ENCODE measurements at places on chromosomes 5 and 9.

GRCh38 chr5:102049517-102049916 lies 246.6 kb downstream of the SLCO4C1 start:
- DNase-seq = no peak

- DNase-seq = no peak
These were observed 5.0 kb downstream of the DIPK1B start for GRCh38 chr9:136717399-136717798.

DNA sequence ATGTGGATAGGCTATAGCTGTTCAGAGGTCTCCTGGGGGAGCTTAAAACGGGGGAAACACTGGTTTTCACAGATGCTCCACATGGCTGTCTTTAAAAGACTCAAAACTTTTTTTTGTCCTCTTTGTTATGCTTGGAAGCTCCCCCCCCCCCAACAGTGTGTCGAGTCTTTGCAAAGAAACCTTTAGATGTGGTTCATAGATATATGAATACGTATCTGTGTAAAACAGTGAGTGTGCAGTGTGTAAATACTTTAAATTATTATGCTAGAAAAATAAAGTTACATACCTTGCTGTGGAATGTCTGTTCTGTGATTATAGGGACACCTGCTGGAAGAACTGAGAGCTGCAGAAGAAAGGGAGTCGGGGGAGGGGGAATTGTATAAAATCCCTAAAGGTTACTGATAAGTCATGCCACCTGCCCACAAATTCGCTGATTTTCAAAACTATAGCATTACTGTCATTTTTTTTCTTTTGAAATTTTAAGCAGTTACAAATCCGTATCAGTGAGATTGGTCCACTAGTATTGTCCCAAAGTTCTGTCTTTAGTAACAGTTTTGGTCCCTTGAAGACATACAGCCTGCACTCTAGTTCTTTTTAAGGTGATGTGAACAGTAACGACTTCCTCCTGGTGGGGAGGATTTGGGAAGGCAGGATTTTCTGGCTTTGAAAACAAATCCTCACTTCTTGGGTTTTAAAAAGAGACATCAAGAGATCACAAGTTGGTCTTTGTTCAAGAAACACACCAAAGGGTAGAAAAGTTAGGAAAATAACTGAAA lies 22.9 kb downstream of the RGMB start:
- DNase-seq = peak; percentile 23

DNA sequence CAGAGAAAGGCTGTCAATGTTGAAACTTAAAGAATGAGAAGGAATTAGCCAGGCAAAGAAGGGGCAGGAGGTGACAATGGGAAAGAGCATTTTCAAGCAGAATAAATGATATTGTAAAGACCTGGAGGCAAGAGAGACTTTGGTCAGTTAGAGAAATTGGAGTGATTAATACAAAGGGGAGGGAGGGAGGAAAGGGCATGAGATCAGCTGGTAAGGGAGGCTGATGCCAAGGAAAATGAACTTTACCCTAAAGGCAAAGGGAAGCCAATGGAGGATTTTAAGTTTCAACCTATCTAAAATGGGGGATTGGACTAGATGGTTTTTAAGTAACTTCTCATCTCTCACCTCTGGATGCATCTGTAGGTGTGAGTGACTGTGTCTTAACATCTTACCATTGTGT lies 23.3 kb downstream of the C5 start:
- DNase-seq = no peak

- no peak for DNase-seq
These were observed 11.9 kb downstream of the GIN1 start for GRCh38 chr5:103108086-103108485.

DNA sequence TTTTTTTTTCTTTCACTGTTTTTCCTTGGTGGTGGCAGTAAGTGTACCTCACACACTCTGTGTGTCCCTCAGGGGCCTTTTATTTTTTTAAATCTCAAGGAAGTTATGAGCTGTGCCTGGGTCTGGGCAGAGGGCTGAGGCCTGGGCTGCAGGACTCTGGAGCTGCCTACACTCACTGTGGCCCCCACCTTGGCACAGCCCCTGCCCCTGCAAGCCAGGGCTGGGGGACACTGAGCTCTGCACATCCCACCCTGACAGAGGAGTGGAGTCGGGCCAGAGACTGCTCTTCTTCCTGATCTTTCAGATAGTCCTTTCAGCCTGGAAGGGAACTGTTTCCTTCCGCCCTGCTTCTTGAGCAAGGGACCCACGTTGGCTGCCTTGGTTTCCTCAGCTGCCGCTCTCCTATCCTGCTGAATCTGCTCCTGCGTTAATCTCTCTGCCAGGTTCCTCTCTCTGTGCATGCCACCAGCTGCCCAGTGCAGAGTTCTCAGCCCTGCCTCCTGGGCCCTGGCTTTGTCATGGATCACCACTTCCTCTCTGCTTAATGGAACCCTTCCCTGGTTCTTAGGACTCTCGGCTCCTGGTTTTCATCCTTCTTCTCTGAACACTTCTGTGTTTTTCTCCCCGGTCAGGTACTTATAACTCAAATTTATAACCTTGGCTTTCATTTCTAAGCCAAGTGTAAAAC lies 502.3 kb downstream of the DIRAS2 start:
- no peak for DNase-seq

Measured in activated T-helper 1 cell treated with anti-CD3 and anti-CD28 coated beads, Interleukin-2, amount 50 U/mL, for 16 hours (primary cell).